ENCODE measurements at places on chromosomes 13 and 19. TPM values are rescaled to one million over a fixed set of nuclear protein-coding genes. Genes with fewer than 3 reads are reported as not detected.

NTF4 gene
- total RNA-seq, result 6.8 TPM

DNA sequence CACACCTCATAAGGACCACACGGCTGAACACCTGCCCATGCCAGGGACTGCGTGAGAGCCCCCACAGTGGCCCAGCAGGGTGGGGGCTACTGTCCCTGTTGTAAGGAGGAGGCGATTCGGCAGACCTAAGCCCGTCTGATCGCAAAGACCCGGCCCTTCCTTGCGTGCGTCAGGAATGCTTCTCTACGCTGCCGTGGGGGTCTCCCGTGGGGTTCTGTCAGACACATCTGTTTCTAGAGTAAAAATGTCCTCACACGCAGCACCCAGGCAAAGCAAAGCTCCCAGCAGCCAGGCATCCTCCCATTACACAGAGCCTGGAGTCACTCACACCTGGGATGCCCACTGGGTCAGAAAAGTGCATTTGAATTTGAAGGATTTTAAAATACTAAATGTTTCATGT lies 147.7 kb upstream of the SOX1 start:
- DNase-seq, result no peak

- no peak for DNase-seq
These were observed 10.5 kb upstream of the GPC6 start for GRCh38 chr13:93216122-93216521.

DNA sequence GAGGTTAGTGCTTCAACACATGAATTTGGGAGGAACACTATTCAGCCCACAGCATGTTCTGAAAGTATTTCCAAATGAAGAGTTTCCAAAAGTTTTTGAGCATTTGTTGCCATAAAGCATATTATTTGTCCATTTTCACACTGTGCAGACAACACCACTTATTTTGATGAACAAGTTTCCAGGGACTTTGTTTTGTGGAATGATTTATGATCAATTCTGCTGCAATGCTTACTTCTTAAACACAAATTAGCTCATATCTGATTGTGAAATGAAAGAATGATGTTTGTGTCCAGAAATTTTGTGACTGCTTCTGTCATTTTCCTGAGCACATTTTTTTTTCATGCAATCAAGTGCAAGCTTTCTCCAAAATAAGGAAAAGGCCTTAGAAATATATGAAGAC lies 205.3 kb downstream of the RAP2A start:
- no peak for DNase-seq

GRCh38 chr13:38405216-38405615 lies 55.6 kb downstream of the UFM1 start:
- DNase-seq, result no peak

GRCh38 chr19:2743099-2743498 lies 3.3 kb upstream of the SLC39A3 start:
- DNase-seq, result no peak

SIGLEC5 gene
- not detected for total RNA-seq

B3GNT3 gene
- 0.39 TPM for total RNA-seq

GRCh38 chr13:109608503-109608902 lies 177.9 kb downstream of the IRS2 start:
- no peak for DNase-seq

PCSK4 gene
- total RNA-seq, result 0.60 TPM

DNA sequence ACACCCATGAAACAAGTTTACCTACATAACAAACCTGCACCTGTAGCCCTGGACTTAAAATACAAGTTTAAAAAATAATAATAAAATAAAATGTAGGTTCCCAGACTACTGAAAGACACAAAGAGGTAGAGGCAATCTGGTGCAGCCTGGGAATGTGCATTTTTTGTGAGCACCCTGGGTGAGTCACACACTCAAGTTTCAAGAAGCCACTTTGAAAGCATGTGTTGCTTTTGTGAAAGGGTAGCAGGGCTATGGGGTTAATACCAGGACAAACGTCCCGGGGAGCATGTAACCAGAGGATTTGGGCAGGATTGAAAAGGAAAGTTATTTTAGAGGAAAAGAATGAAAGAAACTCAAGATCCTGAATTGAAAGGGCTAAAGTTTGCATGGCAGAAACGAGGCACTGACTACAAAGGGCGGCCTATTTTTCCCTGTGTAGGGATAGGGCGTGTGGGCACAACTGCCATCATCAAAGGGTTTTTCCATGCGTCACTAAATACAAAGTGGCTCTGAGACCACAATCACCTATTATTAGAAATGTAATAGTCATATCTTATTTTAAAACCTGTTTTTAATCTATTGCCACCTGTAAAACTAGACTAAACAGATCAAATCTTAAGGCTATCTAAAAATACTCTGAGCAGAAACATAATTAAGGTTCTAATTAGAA lies 314.9 kb downstream of the COG6 start:
- DNase-seq, result no peak

DNA sequence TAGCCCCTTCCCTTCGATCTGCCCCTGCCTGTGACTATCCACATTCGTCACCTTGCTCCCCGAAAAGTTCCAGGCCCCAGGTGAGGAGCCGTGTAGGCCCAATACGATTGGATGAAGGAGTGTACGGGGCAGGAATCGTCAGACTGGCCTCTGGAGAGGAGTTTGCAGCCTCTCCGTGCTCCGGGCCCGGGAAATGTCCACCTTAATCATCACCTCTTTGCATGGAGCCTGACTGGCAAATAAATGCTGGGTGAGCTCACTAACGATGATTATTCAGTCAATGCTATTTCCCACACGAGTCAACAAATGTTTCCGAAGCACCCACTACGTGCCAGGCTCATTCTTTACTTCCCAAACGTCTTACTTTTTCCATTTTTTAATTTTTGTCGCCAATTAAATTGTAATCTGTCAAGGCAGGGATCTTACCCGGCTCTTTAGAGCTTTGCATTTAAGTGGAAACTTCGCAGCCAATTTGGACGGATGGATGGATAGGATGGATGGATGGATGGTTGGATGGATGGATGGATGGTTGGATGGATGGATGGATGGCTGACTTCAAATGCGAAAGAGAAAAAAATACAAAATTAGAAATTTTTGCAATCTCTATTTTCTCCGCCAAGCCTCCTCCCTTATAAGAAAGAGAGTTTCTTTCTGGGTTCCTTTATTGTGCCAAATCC lies 45.8 kb downstream of the TGDS start:
- DNase-seq, result no peak

DNA sequence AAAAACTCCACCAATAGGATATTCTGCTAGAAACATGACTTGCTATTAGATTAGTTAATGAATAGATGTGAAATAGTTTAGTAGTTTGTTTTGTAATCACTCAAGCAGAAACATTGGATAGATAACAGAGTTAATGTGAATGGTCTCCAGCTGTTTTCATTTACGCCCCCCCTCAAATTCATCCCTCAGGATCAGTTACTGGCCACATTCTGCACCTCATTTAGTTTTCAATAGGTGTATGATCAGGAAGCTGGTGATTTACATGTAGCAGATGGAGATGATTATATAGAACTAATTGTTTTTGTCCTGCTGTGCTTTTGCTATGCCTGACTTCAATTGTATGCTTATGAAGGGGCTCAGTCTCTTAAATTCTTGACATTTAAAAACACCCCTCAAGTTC lies 759.0 kb downstream of the SLITRK6 start:
- no peak for DNase-seq

DNA sequence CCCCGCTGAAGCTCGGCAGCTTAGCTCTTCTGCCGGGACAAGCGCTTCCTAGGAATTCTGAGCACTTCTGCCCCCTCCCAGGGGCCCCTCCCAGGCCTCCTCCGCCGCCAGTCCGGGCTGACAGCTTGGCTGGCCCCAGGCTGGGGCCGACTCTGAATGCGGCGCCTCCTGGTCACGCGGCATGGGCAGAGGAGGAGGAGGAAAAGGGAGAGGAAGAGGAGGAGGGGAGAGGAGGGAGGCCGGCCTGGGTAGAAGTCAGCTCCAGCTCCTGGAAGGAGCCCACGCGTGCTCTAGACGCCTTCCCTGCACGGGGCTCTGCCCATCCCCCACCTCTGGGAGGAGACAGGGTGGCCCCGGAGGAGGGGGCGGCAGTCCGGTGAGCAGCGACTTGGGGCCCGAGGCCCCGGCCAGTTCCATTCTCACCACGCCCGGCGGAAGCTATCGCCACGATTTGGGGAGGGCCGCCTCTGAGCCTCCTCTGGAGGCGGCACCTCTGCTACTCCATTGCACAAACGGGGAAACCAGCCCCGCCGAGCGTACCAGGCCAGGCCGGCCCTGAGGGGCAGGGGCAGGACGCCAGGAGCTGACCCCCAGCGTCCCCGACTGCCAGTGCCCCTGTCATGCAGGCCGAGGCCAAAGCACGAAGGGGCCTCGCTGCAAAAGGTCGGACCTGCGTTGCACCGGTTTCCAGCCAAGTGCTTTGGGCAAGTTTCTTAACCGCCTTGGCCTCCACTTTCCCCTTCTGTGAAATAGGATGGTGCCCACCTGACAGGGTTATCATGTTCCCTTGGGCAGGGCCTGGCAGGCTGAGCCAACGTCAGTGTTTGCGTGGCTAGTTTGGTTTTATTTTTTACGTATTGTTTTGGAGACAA lies 31.6 kb downstream of the CCNE1 start:
- DNase-seq, result no peak

DNA sequence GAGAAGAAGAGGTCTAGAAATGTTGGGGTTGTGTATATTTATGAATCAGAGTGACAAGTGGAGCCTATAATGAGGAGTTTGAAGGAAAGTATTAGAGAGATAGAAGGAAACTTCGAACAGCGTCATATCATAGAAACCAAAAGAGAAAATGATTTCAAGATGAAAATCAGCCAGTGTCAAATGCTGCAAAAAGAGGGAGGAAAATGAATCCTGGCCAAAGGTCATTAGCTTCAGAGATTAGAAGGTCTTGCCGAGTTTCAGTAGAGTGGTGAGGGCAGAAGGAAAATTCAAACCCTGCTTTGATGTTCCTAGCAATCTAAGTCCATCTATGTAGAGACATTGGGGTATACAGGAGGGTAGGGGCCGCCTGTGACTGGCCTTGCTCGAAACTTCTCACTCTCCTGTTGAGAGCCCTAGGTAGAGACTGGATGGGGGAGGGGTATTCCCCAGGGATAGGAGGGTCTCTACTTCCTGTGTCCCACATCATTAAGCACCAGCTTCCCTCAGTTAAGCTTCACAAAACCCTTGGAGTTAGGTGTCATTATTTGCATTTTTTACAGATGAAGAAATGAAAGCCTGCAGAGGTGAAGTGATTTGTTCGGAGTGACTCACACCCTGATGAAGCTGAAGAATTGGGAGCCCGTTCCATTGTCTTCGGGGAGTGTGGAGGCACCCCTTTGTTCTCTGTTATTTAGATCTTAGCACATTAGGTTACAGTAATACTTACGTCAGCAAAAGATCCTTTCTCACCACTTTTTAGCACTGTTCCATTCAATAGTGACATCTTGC lies 62.8 kb downstream of the FGF9 start:
- no peak for DNase-seq
